ENCODE measurements at places on chromosomes 11 and 22. TPM values are rescaled to one million over a fixed set of nuclear protein-coding genes. Genes with fewer than 3 reads are reported as not detected.

Gene TPST2
- total RNA-seq = 11.4 TPM

Gene APLNR
- total RNA-seq = not detected

Gene BAIAP2L2
- total RNA-seq = 4.4 TPM

Gene MUC15
- total RNA-seq = not detected

Gene RFPL3
- total RNA-seq = not detected

Gene LRRC56
- total RNA-seq = 0.55 TPM

Gene VPREB1
- not detected for total RNA-seq

Gene CTTN
- 237 TPM for total RNA-seq

Gene RSF1
- total RNA-seq = 13.9 TPM

Gene NAALAD2
- total RNA-seq = not detected

Gene UCP3
- total RNA-seq = 1.7 TPM

Gene PAMR1
- total RNA-seq = not detected

Gene PRODH
- 0.28 TPM for total RNA-seq

Gene OR51A4
- total RNA-seq = not detected

Gene SEC14L2
- total RNA-seq = 28.1 TPM

Gene C11orf91
- 0.50 TPM for total RNA-seq

Gene PGA4
- total RNA-seq = not detected

Gene CBLIF
- total RNA-seq = not detected

Gene DDI1
- not detected for total RNA-seq

Gene SAA2
- not detected for total RNA-seq

Gene P2RX6
- 0.56 TPM for total RNA-seq

Gene BTG4
- 0.22 TPM for total RNA-seq

Gene UCP2
- 66.0 TPM for total RNA-seq

Gene FADS2
- 285 TPM for total RNA-seq

Gene LYVE1
- not detected for total RNA-seq

Gene RAG2
- not detected for total RNA-seq

Gene PGA3
- not detected for total RNA-seq

All from A549 treated with CpdA at 1 μM for 4 hours (cell line).